ENCODE measurements at places on chromosomes 3 and 15.

- no peak for ATAC-seq
Observed at GRCh38 chr3:94573337-94573736, 510.5 kb downstream of the NSUN3 start.

DNA sequence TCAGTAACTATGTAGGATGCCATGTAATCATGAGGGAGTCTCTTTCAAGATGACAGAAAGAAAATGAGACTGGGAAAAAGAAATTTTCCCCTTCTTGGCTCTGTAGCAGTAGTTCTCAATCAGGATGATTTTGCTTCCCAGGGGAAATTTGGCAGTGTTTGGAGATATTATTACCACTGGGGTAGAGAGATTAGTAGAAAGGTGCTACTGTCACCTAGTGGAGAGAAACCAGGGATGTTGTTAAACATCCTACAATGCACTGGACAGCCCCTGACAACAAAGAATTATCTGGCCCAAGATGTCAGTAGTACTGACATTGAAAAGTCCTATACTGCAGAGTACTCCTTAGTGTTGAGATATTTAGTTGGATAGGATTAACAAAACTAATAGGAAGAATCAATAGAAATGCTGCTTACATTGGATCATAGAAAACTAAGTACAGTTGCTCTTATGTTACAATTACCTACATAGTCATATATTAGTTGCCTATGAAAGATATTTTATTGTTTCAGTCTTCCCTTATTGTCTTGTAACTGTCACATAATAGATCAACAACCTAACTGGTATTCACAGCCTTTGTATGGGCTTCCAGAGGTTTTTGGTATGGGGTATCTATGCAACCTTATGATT, 433.3 kb downstream of the RAP2B start:
- ATAC-seq, result peak; percentile 92

DNA sequence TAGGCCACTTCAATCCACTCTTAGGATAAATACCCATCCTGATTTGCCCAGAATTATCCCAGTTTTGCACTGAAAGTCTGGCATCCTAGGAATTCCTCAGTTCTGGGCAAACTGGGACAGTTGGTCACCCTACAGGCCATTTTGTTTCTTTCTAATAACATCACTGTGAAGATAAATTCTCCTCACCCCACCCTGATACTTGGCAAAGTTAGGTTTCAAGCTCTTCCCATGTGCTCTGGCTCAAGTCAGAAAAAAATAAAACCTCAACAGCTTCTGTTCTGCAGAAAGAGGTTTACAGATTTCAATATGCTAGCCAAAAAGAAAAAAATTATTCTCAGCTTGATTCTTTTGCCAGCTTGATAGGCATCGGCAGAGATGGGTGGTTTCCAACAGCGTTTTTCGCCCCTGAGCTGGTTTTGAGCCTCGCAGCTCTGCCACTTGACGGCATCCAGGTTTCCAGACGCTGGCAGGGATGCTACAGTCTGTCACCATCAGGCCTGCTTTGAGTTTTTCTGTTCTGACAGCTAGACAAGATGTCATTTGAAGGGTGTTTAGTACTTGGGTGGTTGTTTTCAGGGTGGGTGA, 171.4 kb downstream of the SSR3 start:
- ATAC-seq, result peak; percentile 44

DNA sequence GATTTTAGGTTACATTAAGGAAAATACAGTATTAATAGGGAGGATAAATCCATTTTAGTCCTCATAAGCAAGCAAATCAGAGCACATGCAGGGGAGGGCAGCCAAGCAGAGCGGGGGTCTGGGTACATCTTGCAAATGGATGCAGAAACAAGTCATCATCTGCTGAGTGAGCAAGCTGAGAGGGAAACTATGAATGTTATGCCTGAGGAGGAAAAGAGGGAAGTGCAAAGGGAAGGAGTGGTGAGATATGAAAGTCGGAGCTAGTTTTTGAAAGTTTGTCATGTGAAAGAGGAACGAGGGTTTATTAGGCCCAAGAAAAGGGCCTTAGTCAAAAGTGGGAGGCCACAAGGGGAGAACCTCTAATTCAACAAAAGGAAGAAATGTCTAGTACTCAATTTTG, 15.4 kb downstream of the PTX3 start:
- ATAC-seq, result no peak

- no peak for ATAC-seq
Observed at GRCh38 chr3:128870347-128870746, 9.1 kb upstream of the ACAD9 start.

GRCh38 chr15:65312400-65312916, 8.0 kb downstream of the RNU5B-1 start:
- ATAC-seq, result peak; percentile 62

GRCh38 chr15:67917636-67918035, 77.8 kb upstream of the RNU6-1 start:
- ATAC-seq, result no peak

DNA sequence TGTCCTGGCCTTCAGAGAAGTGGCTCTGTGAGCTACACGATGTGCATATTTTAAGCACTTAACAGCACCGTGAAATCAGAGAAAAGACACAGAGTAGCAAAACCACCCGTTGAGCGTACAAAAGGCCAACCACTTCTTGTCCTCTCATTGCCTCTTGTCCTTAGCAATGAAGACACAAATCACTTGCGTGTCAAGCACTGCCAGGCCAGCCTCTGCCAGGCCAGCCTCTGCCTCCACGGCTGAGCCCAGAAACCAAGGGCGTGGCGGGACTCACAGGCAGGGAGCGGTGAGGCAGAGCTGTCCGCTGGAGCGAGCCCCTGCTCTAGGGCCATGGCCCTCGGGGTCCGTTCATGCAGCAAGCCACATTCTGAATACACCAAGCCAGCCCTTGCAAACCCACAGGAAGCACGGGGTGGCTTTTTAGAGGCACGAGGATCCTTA, 4.0 kb downstream of the MUC4 start:
- ATAC-seq, result no peak

GRCh38 chr3:17075358-17075757, 190.6 kb downstream of the PLCL2 start:
- ATAC-seq, result no peak
